ENCODE measurements at places on chromosomes 5 and 9.

DNA sequence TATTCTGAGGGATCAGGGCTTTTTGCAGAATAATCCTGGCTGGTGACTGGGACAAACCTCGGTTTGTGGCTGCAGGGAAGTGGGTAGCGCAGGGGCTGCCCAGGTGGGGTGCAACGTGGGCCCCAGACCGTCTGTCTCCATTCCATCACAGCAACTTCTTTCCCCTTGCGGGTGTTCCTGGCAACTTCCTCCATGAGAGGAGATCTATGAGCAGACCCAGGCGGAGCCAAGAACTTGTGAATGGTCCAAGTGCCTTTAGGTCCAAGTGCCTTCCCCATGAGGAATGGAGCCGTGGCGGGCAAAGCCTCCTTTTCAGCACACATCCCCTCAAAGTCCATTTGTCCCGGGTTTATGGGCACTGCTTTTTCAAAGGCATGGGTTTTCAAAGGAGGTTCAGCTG is 136.5 kb downstream of the PHF2 start:
- DNase-seq: no peak

DNA sequence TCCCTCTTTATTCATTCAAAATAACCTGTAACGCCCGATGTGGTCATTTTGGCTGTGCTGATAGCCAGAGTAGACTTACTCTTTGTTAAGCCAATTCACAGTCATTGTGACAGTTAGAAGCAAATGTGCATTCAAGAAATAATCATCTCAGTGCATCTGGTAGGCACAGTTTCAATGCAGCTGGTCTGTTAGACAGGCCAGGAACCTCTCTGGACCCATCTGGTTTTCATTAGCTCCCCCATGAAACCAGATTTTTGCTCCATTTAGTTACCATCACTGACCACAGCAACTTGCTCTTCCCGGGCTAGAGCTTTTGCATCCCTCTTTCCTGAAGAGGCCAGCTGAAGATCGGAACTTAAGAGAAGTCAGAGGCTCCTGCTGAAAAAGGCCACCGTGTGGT is 284.2 kb downstream of the NSG2 start:
- no peak for DNase-seq

DNA sequence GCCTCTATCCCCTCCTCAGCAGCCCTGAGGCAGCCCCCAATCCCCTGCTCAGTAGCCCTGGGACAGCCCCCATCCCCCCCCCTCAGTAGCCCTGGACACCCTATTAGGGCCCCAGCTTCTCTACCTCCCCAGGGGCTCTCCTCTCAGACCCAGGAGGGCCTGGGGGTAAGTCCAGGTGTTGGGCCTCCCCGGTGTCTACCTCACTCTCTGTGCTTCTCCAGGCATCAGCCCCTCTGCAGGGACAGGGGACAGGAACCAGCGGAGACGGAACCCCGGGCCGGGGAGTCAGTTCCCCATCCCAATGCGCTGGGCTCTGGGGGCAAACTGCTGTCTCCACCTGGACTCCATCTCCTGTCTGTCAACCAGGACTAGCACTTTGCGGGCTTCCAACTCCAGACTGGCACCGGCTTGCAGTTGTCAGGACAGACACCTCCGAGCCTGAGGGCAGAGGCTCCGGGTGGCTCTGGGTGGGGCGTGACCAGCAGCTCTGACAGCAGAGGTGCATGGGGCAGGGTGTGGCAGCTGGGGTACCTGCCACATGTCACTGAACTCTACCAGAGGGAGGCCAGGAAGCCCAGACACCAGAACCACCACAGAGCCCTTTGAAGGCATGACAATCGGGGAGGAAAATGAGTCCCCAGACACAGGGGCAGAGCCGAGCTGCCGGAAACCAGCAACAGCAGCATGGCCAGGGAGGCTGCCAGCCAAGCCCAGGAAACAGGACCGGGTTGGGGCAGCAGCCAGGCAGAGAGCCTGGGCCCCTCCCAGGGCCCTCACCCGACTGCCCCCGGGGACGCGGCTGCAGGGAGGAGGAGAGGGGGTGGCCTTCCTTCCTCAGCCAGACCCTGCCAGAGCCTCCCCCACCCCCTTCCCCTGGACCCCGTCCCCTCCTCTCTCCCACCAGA is 17.7 kb upstream of the UBAC1 start:
- no peak for DNase-seq

DNA sequence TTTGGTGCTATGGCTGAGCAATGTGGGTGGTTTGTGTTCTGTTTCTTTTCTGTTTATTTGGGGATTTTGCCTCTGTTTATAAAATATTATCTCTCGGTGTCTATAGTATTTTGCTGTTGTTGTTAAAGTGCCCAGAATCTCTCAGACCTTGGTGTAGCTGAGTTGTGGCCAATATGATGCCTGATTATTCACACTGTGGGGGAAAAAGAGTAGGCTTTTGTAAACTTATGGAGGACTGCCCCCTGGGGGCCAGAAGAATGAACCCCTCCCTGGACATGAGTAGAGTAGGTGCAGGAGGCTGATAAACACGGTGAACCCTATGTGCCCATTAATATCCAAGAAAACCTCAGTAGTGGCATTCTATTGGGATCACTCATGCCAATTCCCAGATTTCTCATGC is 49.0 kb upstream of the DPYSL3 start:
- no peak for DNase-seq

DNA sequence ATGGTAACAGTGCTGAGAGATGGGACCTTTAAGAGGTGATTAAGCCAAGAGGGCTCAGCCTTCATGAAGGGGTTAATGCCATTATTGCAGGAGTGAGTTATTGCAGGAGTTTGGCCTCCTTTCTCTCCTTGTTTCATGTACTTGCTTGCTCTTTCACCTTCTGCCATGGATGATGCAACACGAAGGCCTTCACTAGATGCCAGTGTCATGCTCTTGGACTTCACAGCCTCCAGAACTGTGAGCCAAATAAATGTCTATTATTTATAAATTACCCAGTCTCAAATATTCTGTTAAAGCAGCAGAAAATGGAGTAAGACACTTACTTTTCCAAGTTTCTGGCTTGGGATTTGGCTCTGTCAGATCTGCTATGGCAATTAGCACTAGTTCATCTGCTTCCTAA is 38.4 kb upstream of the RECK start:
- no peak for DNase-seq

GRCh38 chr5:57695706-57696388 is 213.2 kb upstream of the ACTBL2 start:
- no peak for DNase-seq

DNA sequence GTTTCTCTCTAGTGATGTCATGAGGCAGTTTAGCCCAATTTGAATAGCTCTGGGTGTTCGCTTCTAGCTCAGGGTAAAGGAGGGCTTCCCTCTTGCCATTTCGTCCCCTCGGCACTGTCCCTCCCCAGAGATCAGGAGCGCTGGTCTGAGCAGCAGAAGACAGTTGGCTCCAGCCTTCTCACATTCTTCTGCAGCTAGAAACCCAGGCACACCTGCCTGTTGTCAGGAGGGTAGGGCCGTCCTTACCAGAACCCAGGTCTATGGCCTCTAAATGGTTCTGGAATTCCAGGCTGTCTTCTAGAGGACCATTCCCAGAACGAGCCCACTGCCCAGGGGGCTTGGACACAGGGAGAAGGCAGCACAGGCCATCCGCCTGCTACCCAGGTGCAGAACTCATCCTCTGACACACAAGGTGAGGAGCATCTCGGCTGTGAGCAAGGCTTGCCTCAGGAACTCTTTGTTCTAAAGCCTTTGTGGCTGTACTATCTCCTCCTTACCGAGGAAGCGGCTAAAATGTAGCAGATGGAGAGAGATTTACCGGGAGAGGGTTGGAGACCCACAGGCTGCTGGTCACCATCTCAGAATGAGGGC is 255.6 kb upstream of the IRX2 start:
- no peak for DNase-seq

DNA sequence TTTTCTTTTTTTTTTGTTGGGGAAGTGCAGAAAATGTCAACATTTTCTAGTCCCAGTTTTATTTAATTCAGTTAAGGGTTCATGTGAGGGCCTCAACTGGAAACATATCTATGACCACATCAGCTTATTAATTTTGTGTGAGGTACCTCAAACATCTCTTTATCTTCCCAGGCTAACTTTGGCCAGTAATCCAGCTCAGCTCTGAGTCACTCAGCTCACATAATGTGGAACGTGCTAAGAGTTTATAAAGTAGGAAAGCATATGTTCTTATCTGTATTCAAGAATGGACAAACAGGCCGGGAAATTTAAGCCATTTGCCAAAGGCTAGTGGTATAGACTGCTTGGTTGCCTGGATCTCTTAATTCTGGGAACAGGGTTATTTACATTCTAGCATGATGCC is 118.4 kb downstream of the INSYN2B start:
- no peak for DNase-seq

GRCh38 chr5:170195961-170196360 is 36.8 kb upstream of the C5orf58 start:
- DNase-seq: no peak

GRCh38 chr5:44048276-44048984 is 340.8 kb downstream of the FGF10 start:
- no peak for DNase-seq

GRCh38 chr9:134961331-134962064 is 43.8 kb upstream of the FCN1 start:
- no peak for DNase-seq

GRCh38 chr9:72977670-72978069 is 24.8 kb upstream of the ALDH1A1 start:
- no peak for DNase-seq

DNA sequence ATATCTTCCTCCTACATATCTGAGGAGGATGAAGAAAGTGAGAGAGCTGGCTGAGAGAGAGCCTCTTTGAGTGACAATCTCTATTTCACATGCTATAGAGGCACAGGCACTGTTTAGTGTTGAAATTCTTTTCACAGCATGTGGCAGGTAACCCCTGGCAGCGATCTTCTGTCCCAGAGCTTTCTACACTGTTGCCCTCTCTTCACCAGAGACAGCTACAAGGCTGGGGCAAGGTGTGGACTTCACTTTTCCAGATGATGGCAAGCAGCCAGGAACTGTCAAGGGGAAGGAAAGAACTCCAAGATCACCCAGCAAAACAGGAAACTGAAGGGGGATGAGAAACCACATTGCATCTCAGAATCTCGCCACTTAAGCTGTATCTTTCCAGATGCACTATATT is 205.2 kb downstream of the CAAP1 start:
- no peak for DNase-seq

DNA sequence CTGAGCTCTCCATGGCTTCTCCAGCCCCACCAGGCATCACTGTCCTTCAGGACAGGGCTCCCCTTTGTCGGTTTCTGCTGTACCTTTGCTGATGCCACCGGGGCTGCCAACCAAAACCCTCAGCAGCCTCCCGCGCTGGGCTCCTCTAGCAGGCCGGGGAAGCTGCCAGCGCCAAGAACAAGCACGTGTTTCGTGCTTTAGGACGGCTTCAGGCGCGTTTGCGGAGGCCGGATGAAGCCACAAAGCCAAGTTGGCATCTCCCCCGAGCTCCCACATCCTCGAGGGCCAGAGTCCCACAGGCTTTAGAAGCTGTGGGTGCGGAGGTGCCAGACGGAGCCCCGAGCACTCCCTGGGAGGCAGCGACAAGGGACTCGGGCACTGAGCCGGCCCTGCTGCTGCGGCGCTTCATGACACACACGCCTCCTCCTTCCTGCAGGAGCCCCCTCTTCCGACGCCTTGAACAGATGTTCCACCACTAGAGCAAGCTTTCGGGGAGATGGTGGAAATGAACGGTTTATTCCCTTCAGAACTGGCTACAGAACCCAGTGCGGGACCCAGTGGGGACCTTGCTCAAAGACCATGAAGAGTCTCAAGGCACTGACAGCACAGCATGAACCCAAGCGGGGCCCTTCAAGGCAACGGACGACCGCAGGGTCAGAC is 36.7 kb downstream of the SARDH start:
- peak; percentile 35 for DNase-seq

DNA sequence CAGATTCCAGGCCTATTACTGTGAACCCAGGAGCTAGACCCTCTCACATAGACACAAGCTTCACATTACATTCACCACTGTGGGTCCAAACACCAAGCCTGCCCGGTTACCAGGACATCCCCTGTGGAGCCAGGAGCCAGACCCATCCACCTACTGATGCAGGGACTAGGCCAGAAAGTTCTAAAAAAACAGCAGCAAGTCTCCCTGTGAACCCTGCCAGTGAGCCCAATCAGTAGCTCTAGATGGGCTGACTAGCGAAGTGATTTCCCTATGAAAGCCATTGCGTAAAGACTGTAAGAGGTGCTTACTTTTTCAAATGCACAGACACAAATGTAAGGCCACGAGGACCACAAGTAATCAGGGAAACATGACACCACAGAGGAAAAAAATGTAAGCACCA is 352.3 kb downstream of the TMEM161B start:
- DNase-seq: no peak

DNA sequence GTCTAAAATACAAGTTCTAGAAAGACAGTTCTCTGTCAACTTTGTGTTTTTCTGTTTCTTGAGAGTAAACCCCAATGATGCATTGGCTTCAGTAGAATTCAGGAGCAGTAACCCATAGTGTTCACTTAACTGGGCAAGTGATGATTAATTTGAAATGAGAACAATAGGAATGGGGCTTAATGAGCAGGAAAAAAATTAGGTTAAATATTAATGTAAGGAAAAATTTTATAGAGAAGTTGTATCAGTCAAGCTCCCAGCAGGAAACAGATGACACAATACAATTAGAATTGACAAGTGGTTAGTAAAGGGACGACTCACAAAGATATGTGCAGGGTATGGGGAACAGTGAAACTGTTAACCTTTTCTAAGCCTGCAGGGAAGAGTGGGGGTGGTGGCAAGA is 38.2 kb downstream of the ENTREP1 start:
- DNase-seq: no peak

- DNase-seq: no peak
Measured at GRCh38 chr9:97980479-97980803, 2.7 kb upstream of the ANP32B start.

- DNase-seq: no peak
Measured at GRCh38 chr9:113290052-113290607, 13.0 kb downstream of the RNF183 start.
